H7 (cell line): ENCODE measurements at places on chromosomes 2 and 18. TPM values are rescaled to one million over a fixed set of nuclear protein-coding genes. Genes with fewer than 3 reads are reported as not detected.

DNA sequence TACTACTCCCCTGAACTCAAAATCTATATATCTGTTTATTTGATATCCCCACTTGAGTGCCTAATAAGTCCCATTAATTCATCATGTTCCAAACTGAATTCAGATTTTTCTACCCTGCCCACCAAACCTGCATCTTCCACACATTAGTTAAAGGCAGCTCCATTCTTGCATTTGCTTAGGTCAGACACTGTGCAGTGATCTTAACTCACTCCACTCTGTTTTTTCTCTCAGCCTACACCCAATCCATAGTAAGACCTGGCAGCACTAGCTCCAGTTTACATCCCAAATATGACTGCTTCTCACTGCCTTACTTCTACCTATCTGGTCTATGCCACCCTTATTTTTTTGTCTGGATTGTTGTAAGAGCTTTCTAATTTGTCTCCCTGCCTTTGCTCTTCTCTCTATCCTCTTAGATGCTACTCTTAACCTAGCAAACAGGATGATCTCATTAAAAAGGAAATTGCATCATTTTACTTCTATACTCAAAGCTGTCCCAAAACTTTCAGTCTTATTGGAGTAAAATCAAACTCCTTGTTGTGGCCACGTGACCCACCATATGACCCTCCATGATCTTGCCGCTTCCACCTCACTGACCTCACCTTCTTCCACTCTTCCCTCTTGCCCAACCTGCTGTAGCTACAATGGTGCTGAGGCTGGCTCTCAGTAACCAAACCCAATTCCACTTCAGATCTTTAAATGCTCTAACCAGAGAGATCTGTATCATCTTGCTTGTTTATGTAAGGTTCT lies 274.9 kb upstream of the FANCL start:
- no peak for DNase-seq

GRCh38 chr2:154125891-154126290 lies 254.2 kb downstream of the GALNT13 start:
- DNase-seq, result no peak

- no peak for DNase-seq
Observed at GRCh38 chr18:59821983-59822382, 77.8 kb upstream of the PMAIP1 start.

DNA sequence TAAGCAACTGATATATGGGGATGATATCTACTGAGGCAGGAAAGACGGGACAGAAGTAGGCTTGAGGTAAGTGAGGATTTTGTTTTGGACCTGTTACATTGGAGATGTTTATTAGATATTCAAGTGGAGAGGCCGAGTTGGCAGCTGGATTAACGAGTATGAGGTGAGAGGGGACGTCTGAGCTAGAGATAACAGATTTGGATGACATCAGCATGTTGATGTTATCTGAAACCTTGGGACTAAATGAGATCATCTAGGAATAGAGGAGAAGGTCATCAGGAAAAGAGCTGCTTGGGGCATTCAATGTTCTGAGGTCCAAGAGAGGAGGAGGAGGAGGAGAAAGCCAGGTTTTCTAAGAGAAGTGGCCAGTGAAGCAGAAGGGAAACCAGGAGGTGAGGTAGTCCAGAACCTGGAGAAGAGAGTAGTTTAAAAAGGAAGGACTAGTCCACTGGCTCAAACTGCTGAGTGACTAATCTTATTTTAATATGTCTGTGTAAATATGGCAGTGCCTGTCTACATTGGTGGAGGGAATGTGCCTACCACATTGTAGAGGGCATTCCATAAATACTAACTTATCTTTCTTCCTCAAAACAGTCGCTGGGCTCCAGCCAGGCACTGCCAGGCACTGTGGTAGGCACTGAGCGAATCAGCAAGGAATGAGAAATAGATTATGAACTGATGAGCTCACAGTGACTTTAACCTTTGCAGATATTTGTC lies 488.3 kb downstream of the DLGAP1 start:
- DNase-seq, result no peak

DNA sequence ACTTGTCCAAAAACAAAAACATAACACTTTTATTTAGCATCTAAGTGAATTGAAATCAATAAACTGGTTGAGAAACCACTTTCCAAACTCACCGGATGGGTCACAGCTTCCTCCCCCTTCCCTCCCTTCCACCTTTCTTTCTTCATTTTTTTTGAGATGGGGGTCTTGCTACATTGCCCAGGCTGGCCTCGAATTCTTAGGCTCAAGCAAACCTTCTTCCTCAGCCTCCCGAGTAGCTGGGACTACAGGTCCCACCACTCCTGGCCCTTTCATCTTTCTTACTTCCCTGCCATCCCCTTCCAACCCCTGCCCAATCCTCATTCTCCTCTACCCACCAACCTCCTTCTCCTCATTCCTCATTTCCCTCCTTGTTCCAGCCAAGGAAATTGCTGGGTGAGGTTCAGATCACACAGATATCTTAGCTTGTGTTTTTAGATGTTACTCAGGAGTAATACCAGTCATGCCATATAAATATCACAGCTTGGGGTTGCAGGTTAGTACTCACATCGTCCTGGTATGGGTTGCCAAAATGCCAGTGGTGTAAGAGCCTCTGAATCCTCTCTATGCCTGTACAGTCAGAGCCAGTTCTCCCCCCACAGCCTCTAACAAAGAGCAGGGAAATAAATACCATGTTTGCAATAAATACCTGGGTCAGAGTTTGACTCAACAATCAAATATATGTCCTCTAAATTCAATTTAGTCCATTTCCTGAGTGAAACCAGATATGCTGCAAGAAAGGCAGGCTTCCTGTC lies 132.7 kb upstream of the NDUFV2 start:
- no peak for DNase-seq

- DNase-seq, result no peak
Observed at GRCh38 chr2:143296089-143296488, 166.9 kb downstream of the ARHGAP15 start.

- no peak for DNase-seq
Observed at GRCh38 chr2:118292991-118293390, 204.7 kb downstream of the INSIG2 start.

- no peak for DNase-seq
Observed at GRCh38 chr18:37343542-37343851, 222.1 kb downstream of the CELF4 start.

GRCh38 chr2:73451263-73451972 lies 65.8 kb downstream of the ALMS1 start:
- no peak for DNase-seq

ZNF521 gene
- 1.6 and 5.1 TPM in 2 replicates for total RNA-seq

PAX3 gene
- not detected in 2 replicates for total RNA-seq

STARD6 gene
- total RNA-seq, result not detected in 2 replicates

SLC11A1 gene
- not detected in 2 replicates for total RNA-seq
